ENCODE measurements at places on chromosomes 5 and 9.

DNA sequence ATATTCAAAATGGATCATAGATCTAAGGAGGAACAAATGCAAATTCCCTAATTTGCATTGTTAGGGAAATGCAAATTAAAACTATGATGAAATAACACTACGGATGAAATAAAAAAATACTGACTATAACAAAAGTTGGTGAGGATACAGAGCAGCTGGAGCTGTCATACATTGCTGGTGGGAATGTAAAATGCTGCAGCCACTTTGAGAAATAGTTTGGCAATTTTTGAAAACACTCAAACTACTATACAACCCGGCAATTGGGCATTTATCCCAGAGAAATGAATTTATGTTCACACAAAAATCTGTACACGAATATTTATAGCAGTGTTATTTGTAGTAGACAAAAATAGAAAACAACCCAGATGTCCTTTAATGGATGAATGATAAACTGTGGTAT is 22.5 kb downstream of the C5orf47 start:
- no peak for DNase-seq

GRCh38 chr9:110066929-110067716 is 140.8 kb downstream of the C9orf152 start:
- DNase-seq: no peak

- DNase-seq: no peak
Observed at GRCh38 chr5:5085381-5085780, 54.7 kb upstream of the ADAMTS16 start.

GRCh38 chr9:124683043-124683442 is 88.1 kb downstream of the NR6A1 start:
- no peak for DNase-seq

GRCh38 chr9:101635473-101635872 is 40.7 kb upstream of the PPP3R2 start:
- no peak for DNase-seq

- no peak for DNase-seq
Observed at GRCh38 chr5:73110190-73110589, 10.2 kb upstream of the TMEM171 start.

- no peak for DNase-seq
Observed at GRCh38 chr5:45277860-45278259, 418.3 kb downstream of the HCN1 start.

DNA sequence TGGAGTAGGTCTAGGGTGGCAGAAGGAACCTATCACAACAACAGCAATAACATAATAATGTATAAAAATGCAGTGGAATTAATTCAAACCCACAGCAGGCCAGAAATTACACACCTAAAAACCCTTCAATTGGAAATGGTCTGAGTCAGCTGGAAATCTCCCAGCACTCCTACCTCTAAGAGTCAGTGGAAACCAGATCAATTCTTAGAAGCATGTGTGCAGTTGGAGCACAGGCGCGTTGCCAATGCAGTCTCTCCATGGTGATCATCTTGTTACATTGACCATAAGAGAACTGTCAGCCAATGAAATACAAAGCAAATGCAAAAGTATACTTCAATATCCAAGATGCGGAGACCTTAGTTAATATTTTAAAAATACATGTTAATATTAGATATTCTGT is 15.1 kb upstream of the CSNK1G3 start:
- no peak for DNase-seq

GRCh38 chr5:135072387-135073281 is 38.6 kb upstream of the PITX1 start:
- no peak for DNase-seq

GRCh38 chr5:104498281-104498680 is 935.7 kb upstream of the NUDT12 start:
- no peak for DNase-seq

GRCh38 chr5:157214415-157214814 is 33.8 kb downstream of the ITK start:
- DNase-seq: no peak

DNA sequence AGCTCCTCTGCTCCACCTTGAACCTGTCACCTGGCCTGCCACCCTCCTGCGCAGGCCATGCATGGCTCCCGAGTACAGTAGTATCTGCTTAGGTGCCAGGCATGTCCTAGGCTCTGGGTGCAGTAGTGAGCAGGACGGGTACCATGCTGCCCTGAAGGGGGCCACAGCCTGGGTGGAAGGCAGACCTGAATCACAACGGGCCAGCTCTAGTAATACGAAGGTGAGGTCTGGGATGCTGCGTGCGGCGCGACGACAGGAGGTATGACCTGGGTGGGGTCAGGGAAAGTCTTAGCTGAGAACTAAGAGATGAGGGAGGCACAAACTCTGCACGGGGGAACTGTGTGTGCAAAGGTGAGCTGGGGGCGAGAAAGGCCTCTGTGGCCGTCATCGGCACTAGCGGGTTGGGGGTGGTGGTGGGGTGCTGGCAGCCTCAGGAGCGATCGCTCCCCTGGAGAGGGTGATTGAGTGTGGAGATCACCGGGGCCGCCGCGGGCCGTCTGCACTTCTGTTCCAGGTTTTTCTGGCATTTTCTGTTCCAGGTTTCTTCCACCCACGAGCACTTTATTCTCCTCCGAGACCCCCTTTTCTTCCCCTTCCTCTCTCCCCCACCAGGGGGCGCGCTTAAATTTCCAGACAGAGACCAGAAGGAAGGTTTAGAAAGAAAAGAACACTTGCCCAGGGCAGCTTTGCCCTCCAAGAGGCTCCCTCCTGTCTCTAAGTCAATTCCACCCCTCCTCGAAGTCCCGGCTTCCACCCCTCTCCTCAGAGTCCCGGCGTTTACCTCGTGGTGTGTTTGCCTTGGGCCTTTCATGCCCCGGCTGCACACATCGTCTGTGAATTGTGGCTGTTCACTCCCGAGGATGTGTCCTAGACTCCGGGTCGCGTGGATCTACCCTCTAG is 15.1 kb downstream of the PDLIM4 start:
- peak; percentile 66 for DNase-seq

DNA sequence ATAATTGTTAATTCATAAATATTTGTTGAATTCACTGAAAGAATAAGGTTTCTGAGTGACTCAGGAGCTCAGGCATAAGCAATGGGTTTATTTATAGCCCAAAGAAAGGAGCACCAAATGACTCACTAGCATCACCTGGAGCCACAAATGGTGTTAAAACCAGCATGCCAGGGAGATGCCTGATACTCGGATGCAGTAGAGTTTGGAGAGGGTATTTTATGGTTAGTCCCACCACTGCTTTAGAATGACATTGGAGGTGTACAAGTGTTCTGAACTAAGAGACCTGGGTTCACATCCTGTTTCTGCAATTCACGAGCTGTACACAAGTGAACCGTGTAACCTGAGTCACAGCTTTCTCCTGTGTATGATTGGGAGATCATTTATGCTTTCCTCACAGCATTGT is 25.2 kb downstream of the CCL28 start:
- DNase-seq: no peak

GRCh38 chr5:173715607-173716006 is 99.2 kb upstream of the BOD1 start:
- DNase-seq: no peak

DNA sequence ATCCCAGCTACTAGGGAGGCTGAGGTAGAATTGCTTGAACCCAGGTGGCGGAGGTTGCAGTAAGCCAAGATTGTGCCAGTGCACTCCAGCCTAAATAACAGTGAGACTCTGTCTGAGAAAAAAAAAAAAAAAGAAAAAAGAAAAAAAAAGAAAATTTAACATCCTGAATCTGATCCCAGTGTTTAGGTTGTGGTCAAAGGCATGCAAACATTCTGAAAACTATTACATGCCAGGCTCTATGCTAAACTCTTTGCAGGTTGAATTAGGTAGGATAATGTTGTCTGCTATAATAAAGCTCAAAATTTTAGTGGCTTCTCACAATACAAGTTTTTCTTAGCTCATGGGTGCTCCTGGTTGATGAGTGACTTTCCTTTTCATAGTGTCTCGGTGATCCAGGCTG is 367.4 kb downstream of the PSAT1 start:
- DNase-seq: no peak

DNA sequence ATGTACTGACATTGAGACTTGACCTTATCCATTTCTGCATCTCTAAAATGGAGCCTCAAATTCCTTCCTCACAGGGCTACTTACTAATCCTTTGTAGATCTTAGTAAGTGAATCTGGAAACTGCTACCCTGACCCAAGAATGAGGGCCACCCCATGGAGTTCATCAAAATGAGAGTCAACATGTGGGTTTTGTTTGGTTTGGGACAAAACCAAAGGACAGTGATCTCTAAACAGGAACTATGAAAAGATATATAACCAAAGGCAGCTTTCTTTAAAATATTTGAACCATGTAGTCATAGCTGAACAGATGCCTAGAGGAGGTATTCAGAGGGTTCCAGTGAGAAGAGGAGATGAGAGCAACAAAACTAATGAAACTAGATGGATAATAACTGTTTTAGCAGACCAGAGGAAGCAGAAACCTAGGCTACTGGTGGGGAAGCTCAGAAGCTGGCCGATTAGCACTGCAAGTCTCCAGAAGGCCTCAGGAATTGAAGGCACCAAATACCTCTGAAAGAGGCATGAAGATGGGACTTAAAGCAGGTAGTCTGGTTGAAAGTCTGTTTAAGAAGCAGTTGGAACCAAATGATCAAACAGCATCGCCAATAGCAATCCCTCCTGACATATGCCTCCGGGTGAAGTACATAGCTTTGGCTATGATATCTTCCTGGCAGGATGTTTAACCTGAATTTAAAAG is 45.8 kb downstream of the THOC3 start:
- no peak for DNase-seq

DNA sequence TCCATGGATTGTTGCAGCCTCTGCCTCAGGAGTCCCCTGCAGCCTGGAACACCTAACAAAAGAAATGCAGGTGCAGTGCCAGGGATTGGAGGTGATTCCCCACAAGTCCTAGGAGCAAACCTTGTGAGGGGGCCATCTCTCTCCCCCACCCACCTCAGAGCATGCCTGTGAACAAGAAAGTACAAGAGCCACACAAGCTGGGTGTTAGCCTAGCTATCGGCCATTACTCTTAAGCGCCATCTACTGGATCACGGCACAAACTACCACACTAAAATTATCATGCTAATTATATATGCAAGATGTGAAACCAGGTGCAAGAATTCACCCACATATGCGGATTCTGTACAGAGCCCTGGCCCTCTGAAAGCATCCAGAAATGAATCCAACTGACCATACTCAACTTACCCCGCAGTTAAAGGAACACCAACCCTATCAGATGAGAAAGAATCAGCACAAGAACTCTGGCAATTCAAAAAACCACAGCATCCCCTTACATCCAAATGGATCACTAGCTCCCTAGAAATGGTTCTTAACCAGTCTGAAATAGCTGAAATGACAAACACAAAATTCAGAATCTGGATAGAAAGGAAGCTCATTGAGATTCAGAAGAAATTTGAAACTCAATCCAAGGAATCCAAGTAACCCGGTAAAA is 16.5 kb upstream of the PRSS3 start:
- peak; percentile 17 for DNase-seq

DNA sequence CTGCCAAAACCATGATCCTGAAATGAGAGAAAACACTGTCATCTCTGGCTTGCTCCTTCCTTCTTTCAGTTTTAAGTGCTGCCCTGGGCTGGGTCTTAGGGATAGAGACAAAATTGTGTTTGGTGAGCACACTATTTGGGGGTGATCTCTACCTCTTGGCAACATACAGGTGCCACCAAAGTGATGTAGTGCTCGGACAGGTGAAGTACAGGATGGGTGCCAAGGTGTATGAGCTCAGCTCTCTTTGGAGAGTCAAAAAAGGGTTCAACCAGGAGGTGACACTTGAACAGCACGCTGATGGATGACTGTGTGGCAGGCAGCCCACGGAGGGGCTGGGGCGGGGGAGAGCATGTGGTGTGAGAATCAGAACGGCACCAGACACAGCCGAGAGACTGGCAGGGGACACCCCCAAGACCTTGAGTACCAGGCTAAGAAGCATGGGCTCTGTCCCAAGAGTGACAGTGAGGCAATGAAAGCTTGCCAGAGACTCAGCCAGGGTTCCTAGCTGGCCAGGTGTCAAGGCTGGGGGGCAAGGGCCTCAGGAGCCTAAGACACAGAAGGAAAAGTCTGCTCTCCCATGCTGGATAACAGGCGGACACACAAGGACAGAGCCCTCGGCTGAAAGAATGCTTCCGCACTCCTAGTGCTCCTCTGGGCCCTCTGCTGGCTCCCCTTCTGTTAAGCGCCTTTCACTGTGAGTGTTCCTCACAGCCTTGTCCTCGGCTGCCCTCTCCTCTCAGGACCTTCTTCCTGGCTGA is 2.5 kb downstream of the NHP2 start:
- DNase-seq: no peak

GRCh38 chr5:5342784-5343183 is 79.7 kb upstream of the ICE1 start:
- no peak for DNase-seq

DNA sequence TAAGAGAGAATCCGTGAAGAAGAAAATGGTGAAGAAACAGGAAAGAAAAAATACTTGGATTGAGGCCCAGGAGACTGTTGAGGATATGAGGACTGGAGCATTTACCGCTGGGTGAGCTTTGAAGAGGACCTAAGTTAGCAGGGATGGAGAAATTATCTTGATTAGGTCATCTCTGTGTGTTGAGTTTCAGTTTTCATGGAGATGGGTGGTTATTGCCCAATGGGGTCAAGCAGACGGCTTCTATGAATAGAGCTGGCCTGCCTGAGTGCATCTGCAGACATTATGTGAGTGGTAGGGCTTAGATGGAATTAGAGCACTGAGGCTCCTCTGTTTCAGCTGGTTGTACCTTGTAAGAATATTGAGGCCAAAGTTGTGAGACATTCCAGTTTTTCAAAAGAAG is 245.4 kb upstream of the FBXL7 start:
- DNase-seq: no peak

DNA sequence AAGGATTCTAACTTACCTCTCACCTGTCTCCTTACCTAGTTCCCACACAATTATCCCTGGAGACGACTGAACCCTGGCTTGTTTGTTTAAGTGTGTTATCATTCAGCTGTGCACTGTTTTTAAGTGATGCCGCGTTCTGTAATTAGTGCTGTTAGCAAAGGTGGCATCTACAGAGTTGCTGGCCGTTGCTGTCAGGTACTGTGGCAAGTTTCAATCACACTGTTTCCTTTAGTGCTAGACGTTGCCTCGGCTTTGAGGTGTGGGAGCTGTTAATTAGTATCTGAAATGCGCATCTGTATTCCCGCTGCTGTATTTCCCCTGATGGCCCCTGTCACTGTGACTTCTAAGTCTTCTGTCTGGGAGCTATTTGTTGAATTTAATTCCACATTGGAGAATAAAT is 193.8 kb upstream of the GAS1 start:
- no peak for DNase-seq

GRCh38 chr9:16729651-16730050 is 140.8 kb downstream of the BNC2 start:
- no peak for DNase-seq

- no peak for DNase-seq
Observed at GRCh38 chr5:43304525-43304924, 8.7 kb downstream of the HMGCS1 start.

- DNase-seq: no peak
Observed at GRCh38 chr9:37905131-37905505, 1.2 kb upstream of the SLC25A51 start.

GRCh38 chr5:57666582-57666981 is 184.0 kb upstream of the ACTBL2 start:
- DNase-seq: no peak

- no peak for DNase-seq
Observed at GRCh38 chr5:142652563-142652962, 33.3 kb downstream of the FGF1 start.

GRCh38 chr9:13734601-13735000 is 455.1 kb upstream of the MPDZ start:
- DNase-seq: no peak

Measured in activated CD4-positive, alpha-beta T cell treated with anti-CD3 and anti-CD28 coated beads for 24 hours (primary cell).